Bronchial epithelial cell (primary cell): ENCODE measurements at places on chromosomes 1 and 21.

GRCh38 chr1:163202833-163203451, at the start of gene RGS5:
Gene RGS5 (minus strand): TSS chr1:163202916. CDS start chr1:163202835, 81 bp downstream.
- no peak for DNase-seq

DNA sequence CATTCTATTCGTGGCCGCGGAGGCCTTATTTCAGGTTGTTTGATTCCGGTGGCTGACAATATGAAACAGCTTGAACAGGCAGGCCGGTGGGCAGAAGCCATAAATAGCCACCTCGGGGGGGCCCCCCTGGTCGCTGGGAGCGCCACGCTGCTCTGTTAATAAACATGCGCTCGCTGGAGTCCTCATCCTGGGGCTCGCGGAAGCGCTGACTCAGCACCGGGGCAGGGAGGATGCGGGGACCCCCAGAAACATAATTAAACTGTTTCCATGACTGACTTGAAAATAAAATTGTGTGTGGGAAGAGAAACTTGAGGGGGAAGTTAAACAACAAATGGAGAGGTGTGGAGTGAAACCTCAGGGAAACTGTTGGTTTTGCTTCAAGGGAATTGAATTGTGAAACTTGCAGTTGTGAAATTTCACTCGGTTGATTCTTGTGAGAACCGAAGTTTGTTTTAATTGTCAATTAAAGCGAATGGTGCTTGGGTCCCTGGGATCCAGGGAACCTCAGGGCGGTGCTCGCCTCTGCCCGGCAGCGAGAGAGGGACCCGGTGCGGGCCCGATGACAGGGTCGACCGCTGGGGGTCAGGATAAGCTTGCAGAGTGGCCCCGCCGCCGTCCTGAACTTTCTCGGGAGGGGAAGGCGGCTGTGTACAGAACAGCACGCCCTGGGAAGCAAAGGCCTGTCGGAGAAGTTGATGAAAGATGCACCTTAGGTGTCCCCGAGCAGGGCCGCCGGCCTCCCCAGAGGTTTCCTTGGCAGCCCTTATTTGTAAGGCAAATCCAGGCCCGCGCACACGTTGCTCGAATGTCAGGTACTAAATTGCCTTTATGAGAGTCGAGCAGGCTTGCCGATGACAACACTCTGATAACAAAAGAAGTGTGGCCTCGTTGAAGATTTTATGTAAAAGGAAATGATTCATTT, 176.9 kb upstream of the LMO4 start:
- peak; percentile 65 for DNase-seq

DNA sequence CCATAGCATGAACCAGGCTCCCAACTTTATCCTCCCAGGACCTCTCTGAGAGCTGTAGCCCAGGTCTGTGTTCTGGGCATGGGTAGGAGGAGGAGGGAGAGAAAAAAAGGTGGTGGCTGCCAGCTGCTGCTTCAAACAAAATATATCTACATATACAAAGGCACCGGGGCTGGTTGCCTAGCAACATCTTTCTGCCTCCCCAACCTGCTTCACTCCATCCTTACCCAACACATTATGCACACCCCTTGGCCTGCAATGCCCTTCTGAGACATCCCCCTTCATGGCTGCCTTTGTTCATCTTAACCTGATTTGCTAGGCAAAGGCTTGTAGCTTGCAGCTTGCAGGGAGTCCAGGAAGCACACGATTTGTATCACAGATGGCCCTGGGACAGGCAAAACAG, 27.2 kb upstream of the ATP1A1 start:
- no peak for DNase-seq

DNA sequence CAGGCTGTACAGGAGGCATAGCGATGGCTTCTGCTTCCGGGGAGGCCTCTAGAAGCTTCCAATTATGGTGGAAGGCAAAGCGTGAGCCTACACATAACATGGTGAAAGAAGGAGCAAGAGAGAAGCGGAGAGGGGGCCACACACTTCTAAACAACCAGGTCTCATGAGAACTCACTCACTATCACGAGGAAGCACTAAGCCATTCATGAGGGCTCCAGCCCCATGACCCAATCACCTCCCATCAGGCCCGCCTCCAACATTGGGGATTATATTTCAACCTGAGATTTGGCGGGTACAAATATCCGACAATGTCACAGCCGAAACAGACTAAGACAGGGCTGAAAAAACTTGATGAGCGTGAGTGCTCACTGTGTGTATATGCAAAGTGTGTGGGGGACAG, 89.3 kb upstream of the CNIH3 start:
- no peak for DNase-seq

DNA sequence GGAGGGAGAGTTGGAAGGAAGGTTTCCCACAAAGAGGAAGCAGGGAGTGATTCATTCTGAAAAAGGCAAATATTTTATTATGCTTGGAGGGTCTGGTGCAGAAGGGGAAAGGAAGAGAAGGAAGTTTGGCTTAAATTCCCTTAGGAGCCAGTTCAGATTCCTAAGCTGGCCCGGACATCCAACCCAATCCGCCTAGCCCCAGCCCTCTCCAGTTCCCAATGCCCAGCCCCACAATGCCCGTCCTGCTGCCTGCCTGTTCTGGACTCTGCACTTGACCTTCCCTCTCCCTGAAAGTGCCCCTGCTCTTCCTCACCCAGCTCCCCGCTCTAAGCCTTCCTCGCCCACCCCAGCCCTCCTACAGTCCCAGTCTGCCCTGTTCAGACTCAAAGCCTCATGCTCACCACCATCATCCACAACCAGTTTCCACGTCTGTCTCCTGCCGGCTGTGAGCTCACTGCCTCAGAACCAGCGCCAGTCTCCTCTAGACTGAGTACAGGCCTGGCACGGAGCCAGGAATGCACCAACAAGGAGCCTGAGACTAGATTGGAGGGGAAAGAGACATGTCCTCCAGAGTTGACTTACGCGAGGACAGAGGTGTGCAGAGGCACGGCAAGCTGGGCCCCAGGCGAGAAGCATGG, 18.9 kb downstream of the CAPN2 start:
- peak; percentile 47 for DNase-seq

- no peak for DNase-seq
Measured at GRCh38 chr1:229430761-229431283, 3.1 kb downstream of the ACTA1 start.

- DNase-seq: no peak
Measured at GRCh38 chr1:34684266-34684665, 70.6 kb upstream of the GJB5 start.

- DNase-seq: no peak
Measured at GRCh38 chr1:103171041-103171590, 62.8 kb upstream of the COL11A1 start.

GRCh38 chr1:246280551-246280950, 226.5 kb downstream of the SMYD3 start:
- peak; percentile 37 for DNase-seq

GRCh38 chr1:97505289-97505688, 415.5 kb downstream of the DPYD start:
- no peak for DNase-seq

GRCh38 chr1:63046539-63046938, 262.6 kb downstream of the ATG4C start:
- no peak for DNase-seq

GRCh38 chr1:36475910-36476604, 6.7 kb downstream of the CSF3R start:
- no peak for DNase-seq

DNA sequence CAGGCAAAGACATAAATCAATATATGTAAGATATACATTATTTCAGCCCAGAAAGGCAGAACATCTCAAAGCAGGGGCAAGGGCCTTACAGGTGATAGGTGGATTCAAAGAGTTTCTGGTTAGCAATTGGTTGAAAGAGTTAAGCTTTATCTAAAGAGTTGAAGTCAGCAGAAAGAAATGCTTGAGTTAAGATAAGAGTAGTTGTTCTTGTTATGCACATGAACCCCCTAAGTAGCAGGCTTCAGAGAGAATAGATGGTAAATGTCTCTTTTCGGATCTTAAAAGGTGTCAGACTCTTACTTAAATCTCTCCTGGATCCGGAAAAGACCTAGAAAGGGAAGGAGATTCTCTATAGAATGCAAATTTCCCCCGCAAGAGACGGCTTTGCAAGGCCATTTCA, 8.3 kb upstream of the ZBTB40 start:
- DNase-seq: no peak

DNA sequence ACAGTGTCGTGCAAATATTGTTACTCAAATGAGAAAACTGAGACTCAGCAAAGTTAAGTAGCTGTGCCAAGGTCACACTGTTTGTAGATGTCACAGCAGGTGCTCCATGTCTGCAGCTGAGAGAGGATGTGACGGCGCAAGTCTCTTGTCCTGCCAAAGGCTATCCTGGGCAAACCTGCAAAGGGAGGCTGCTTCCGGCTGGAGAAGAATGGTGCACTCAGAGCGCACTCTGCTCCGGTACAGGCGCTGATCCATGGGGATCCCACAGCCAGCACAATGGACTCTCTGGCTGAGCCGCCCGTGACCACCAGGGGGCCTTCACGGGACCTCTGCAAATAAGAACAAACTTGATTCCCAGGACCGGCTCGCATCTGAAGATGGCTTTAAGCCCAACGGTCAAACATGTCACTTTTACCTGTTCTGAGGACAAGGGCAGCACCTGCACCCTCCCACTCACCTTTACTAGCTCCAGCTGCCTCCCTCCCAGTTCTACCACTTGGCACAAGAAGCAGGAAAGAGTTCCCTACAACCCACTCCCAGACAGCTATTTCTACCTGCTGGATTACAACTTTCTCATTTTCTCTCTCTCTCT, 21.9 kb downstream of the RD3 start:
- DNase-seq: peak; percentile 69

DNA sequence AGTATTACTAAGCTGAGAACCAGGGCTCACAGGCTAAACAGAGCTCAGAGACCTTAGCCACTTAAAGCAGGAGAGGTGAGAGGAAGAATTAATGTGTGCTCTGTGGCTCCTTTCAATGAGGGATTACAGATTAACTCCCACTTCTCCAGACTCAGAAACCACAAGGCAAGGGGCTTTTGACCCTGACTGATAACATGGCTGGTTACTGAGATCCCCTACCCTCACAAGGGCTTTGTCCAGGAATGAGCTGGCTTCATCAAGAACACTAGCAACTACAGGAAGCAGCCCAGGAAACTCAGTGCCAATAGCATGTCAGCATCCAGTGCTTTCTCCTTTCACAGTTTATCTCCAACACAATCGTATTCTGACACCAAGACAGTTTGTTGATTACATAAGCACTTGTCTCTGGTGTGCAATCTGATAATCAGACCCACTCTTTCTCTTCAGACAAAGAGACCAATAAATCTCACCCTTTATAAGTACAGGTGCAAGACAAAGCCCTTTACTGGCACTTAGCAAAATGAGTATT, 38.8 kb downstream of the ERI3 start:
- no peak for DNase-seq

DNA sequence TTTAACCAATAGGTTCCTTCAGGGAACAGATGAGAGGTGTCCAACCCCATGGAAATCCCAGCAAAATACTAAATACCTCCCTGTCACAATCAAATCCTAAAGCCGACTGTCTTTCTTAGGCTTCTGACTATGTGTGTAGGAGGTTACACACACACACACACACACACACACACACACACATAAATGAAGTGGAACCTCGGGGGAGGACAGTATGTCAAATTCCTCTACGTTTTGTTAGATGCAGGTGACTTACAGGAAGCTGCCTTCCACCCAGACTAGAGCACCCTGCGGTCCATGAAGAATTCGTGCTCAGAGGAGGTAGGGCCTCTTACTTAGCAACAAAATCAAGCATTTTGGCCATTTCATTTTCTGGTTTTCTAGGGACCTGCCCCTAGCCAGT, 16.4 kb downstream of the RSPH1 start:
- DNase-seq: no peak

DNA sequence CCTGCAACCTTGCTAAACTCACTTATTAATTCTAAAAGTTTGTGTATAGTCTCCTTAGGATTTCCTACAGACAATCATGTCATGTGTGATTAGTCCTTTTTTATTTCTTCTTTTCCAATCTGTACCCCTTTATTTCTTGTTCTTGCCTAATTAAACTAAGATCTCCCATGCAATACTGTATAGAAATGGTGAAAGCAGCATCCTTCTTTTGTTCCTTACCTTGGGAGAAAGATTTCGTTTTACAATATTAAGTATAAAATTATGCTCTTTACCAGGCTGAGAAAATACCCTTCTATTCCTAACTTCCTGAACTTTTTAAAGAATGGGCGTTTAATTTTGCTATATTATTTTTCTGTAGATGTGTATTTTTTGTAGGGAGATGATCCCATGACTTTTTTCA, 7.6 kb upstream of the COL18A1 start:
- no peak for DNase-seq

DNA sequence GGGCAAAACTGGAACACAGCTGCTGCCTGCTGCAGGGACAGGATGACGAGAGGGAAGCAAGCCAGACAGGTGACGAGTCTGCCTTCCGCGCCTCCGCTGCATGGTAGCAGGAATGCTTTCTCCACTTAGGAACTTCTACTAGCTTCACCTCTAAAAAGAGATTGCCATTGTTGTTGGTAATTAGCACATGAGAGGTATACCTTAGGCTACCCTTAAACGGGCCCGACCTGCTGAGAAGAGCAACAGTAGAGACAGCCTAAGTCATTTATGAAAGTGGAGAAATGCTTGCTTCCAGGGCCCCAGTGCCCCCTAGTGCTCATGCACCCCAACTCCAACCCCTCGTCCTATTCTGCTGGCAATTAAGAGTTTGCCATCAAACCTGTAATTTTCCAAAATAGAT, 96.9 kb upstream of the AKT3 start:
- DNase-seq: no peak

DNA sequence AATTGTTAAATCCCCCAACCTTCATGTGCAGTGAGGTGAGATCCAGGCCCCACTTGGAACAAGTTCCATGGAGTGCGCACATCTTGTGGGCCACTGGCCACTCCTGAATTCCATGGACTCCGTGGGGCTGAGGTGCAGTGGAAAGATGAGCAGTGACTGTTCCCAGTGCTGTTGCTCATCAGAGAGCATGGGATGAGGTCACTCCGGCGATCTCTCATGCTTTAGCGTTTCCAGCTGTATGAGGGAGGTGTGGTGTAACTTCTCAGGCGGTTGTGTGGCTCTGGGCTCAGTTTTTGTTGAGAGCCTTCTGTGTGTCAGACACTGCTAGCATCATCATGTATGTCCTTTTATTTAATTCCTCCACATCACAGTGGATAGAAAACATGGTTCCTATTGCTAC, 96.2 kb downstream of the GALNT2 start:
- peak; percentile 8 for DNase-seq

DNA sequence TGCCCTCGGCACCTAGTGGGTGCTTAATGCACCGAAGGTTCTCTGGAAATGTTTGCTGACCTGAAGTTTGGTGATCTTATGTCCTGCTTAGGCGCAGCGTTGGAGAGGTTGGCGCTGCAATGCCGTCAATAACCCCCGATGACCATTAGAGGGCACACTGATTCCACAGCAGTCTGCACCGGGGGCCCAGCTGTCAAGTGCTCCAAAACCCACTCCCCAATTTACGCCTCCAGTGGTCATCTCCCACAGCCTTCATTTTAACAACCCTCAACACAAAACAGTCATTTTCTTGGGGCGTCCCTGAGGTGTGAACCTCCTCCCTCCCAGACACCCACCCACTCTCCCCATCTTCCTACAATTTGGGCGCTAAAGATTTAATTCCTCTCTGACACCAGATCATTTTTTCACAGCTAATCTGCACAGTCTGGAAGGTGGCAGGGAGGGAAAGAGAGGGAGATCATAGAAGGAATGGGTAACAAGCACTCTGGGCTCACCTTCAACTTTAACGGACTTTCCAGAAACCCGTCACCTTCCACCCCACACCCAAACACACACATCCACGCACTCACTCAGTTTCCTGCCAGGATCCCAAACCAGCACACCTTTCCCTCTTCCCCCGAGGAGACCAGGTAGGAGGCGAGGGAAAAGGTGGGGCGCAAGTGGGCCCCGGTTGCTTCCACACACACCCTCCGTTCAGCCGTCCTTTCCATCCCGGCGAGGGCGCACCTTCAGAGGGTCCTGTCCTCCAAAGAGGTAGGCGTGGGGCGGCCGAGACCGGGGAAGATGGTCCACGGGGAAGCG, 570 bp upstream of the NPR1 start:
- DNase-seq: peak; percentile 41
